CD4-positive, alpha-beta T cell treated with Interferon alpha-2 for 1 hour (primary cell): ENCODE measurements at places on chromosomes 2 and 18.

- no peak for DNase-seq
Measured at GRCh38 chr2:241123816-241124536, 21.9 kb upstream of the MTERF4 start.

- no peak for DNase-seq
Measured at GRCh38 chr2:102313950-102314349, 2.6 kb downstream of the IL1RL1 start.

GRCh38 chr2:46866770-46867246, 48.8 kb downstream of the MCFD2 start:
- DNase-seq, result no peak

- DNase-seq, result no peak
Measured at GRCh38 chr2:134206573-134206972, 47.3 kb upstream of the MGAT5 start.

DNA sequence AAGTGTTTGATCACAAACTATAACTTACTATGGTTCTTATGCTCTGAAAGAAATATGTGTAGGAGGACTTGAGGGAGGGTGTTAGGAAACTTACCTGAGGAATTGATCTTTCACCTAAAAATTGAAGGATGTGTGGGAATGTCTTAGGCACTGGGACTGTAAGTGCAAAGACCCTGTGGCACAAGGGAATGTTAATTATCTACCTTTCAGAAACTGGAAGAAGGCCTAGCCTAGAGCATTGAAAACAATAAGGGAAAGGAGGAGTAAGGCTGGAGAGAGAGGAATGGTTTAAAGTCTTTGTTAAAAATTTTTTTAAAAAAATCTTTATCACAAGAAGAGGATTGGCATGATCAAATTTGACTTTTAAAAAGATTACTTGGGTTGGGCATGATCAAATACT, 7.9 kb downstream of the AFTPH start:
- DNase-seq, result no peak

- DNase-seq, result peak; percentile 80
Measured at GRCh38 chr2:237968048-237968862, 1.4 kb downstream of the UBE2F start.

- DNase-seq, result no peak
Measured at GRCh38 chr2:226256237-226256636, 543.4 kb downstream of the IRS1 start.

GRCh38 chr2:241041589-241042158, 43.3 kb downstream of the SNED1 start:
- DNase-seq, result peak; percentile 48

DNA sequence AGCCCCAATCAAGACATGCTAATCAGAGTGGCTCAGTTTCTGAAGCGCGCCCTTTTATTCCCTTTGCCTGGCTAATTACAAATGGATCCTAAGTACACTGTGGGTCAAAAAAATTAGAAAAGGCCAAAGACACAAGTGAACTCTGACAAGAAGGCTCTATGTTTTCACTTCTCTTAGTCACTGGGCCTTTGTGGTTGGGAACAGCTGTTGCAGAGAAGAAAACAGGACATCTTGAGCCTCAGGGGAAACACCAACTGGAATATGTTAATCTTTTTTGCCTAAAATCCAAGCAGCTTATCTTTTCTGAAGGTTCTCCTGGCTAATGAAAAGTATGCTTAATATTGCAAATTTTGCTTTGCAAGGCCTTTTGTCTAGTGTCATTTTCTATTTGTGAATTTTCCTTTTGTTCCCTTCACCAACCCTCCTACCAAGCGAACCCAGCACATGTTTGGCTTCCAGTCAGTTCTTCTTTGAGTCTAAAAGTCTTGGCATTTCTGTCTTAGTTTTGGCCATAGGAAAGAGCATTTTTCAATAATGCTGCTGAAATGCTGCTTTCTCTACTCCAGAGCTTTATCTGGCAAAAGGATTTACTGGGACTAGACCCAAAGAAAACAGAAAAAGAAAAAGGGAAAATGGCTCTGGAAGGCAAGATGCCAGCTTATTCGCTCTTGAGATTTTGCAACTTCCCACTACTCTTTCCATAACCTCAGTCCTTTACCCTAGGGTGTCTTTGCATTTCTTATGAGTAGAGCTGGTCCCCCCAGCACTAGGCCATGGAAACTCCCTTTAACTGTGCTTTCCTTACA, 440.2 kb upstream of the ST6GAL2 start:
- DNase-seq, result no peak

GRCh38 chr18:77165503-77166188, 33.1 kb upstream of the MBP start:
- DNase-seq, result no peak

GRCh38 chr2:40367032-40367431, 84.9 kb downstream of the SLC8A1 start:
- no peak for DNase-seq

DNA sequence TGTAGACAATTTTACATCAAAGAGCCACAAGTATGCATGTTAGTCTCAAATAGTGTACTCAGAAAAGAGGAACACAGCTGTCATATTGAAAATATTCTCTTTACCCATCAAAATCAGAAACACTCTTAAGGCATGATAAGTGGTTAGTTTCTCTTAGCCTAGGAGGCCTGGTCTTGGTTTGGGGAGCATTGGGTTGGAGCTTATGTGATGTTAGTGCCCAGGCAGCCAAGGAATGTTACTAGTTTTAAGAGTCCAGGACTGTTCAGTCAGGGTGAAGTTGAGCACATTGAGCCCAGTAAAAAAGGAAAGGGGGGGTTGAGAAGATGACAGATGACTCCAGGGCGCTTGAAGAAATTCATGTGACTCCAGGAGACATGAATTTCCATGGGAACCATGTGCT, 340.6 kb downstream of the HRH4 start:
- DNase-seq, result no peak

GRCh38 chr2:182349268-182349667, 77.6 kb downstream of the PDE1A start:
- no peak for DNase-seq

- no peak for DNase-seq
Measured at GRCh38 chr2:45220227-45220626, 211.0 kb upstream of the SIX2 start.

DNA sequence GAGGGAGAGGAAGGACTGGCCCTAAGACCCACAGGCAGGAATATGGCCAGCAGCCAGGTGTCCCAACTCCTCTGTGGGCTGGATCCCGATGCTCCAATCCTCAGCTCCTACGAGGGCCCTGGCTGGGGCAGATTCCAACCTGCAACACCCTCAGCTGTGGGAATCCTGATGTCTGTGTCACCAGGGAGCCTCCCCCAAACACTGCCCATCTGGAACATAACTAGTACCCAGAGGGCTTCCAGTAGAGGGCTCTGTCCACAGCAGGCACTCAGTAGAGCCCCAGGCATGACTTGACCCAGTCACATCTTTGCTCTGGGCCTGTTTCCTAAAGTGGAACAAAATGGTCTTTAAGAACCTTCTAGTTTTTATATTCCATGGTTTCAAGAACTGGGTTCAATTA, 20.6 kb upstream of the LOXHD1 start:
- DNase-seq, result no peak

- DNase-seq, result no peak
Measured at GRCh38 chr2:75053484-75054112, 95.2 kb downstream of the POLE4 start.

DNA sequence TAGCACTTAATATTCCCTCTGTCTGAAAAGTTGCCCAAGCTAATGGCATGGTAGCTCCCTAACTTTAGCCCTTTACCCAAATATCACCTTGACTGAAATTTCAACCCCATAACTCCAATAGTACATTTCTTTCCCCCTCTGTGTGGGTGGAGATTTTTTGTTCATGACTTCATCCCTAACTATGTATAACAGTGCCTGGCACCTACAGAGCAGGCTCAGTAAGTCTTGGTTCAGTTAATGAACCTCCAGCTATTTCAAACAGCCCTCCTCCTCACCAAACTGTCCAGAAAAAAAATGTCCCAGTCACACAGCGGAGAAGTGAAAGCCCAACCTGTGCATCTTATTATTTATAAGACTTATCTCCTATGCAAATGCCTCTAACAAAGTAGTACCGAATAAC, 18.6 kb downstream of the BUB1 start:
- DNase-seq, result no peak

DNA sequence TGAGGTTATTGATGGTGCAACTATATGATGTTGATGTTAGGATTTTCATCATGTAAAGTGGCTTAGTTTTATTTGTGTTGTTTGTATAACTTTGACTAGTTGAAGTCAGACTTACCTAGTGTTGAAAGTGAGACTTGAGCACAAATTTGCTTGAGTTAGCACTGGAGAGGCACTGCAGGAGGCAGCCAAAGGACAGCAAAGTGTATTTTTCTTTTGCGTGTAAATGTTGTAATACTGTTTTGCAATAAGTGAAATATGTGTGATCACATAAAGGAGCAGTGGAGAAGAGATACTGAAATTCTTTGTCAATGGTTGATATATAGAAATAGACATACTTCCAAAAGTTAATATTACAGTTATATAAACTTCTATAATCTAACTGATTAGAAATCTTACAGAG, 332.0 kb upstream of the RAB12 start:
- no peak for DNase-seq

- DNase-seq, result no peak
Measured at GRCh38 chr2:101741775-101742520, 44.4 kb downstream of the MAP4K4 start.

GRCh38 chr2:78941751-78942150, 83.8 kb upstream of the REG3G start:
- DNase-seq, result no peak

DNA sequence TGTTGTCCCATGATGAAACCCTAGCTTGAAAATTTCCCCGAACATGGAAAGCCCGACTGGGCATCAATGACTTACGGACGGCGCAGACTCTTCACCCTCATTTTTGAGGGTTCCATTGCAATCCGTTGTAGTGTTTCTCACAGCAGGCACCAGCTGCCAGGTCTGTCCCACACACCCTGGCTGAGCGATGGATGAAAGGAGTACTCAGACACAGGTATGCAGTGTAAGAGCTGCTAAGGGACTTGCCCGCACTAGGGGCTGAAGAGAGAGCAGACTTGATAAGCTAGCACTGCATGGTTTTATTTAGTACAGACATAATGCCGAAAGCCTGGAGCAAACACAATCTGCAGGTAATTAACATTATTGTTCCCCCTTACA, 15.8 kb downstream of the DYNAP start:
- DNase-seq, result no peak

- no peak for DNase-seq
Measured at GRCh38 chr2:18721038-18721922, 131.9 kb upstream of the NT5C1B start.

GRCh38 chr2:47019532-47019931, 103.9 kb upstream of the MCFD2 start:
- no peak for DNase-seq

DNA sequence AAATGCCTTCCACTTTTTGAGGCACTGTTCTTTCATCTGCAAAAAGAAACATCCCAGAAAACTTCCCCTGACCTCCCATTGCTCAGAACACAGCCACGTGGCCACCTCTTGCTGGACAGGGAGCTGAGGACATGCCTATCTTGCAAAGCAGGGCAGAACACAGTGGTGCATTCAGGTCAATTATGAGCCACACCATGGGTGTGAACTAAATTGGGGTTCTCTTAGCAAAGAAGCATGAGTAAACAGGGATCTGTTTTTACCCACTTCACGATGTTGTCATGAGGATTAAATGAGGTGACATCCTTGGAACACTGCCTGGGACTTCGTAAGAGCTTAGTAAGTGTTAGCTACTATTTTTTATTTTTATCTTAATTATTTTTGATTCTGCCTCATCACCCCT, 25.1 kb downstream of the BMP10 start:
- no peak for DNase-seq

GRCh38 chr2:216221811-216222210, 112.7 kb downstream of the XRCC5 start:
- DNase-seq, result no peak

DNA sequence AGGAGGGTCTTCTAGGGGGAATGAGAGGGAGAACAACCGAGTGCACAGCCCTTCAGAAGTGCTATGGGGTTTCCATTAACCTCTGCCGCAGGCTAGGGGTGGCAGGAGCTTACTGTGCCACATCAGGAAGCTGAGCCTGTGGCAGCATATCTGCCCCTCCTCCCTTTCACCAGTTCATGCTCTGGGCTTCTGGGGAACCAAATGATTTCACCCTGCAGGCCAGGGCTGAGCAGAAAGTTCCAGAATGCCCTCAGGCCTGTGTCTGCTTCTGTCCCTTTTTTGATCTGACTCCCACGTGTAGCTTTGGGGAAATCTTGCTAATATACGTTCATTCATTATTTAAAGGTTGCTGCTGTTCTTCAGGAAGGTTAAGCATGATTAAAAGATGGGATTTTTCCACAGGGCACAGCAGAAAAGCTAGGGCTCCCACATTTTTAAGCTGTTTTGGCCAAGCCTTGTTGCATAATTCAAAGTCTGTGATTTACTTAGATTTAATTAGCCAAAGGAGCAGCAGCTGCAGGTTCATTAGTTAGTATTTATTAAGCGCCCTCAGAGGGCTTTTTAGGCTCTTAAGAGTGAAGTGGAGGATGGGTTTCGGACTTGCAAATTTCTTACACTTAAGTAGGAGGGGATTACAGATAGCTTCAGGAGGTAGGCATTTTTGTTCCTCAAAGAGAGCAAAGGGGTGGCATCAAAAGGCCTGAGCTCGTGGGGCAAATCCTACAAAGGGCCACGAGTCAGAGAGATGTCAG, 10.2 kb downstream of the TMEM247 start:
- no peak for DNase-seq

GRCh38 chr2:203310688-203311436, 17.3 kb upstream of the ABI2 start:
- no peak for DNase-seq
